ENCODE measurements at places on chromosomes 16 and 17. TPM values are rescaled to one million over a fixed set of nuclear protein-coding genes. Genes with fewer than 3 reads are reported as not detected.

Gene TNK1
- under 0.01 TPM for total RNA-seq

Gene SALL1
- total RNA-seq, result under 0.01 TPM

Gene CKLF
- 115 TPM for total RNA-seq

Gene TSPAN10
- 0.58 TPM for total RNA-seq

Gene TBC1D3K
- not detected for total RNA-seq

Gene RASD1
- 1.7 TPM for total RNA-seq

Gene TMEM92
- total RNA-seq, result not detected

Gene ITGAD
- not detected for total RNA-seq

Gene OTOP2
- not detected for total RNA-seq

Gene NECAB2
- total RNA-seq, result not detected

Gene NAGS
- 0.96 TPM for total RNA-seq

Gene FOXJ1
- not detected for total RNA-seq

Gene RAB26
- 0.58 TPM for total RNA-seq

Gene KARS1
- 196 TPM for total RNA-seq

Gene TXNL4B
- 6.9 TPM for total RNA-seq

Gene KRT20
- total RNA-seq, result not detected

Gene ADAD2
- total RNA-seq, result not detected

Gene GID4
- total RNA-seq, result 5.4 TPM

Gene RAB11FIP3
- 12.8 TPM for total RNA-seq

Gene MYH13
- not detected for total RNA-seq

Gene INCA1
- total RNA-seq, result 0.28 TPM

Gene ABCA5
- total RNA-seq, result 29.3 TPM

Gene NT5M
- 2.5 TPM for total RNA-seq

Gene TEX19
- not detected for total RNA-seq

Gene PRSS22
- under 0.01 TPM for total RNA-seq

Gene OR1E2
- not detected for total RNA-seq

Gene TOM1L1
- total RNA-seq, result 15.5 TPM

Gene NKD1
- not detected for total RNA-seq

Gene CD300H
- not detected for total RNA-seq

Gene PRR35
- total RNA-seq, result not detected

Gene TEKT1
- not detected for total RNA-seq

Gene PAGR1
- 12.7 TPM for total RNA-seq

Gene CORO7
- total RNA-seq, result 7.9 TPM

Gene AATF
- total RNA-seq, result 27.9 TPM

Gene STH
- total RNA-seq, result not detected

Gene KCNJ16
- total RNA-seq, result 0.38 TPM

Gene P2RX1
- total RNA-seq, result 0.38 TPM

Gene HNF1B
- total RNA-seq, result 0.19 TPM

Gene KRT39
- total RNA-seq, result 0.28 TPM

Gene NLRC3
- total RNA-seq, result 0.19 TPM

Gene KRT40
- not detected for total RNA-seq

Gene TMEM238L
- total RNA-seq, result not detected

Gene ZNF597
- 2.7 TPM for total RNA-seq

Gene CNGB1
- not detected for total RNA-seq

Gene CTRL
- 0.96 TPM for total RNA-seq

Gene PLCD3
- total RNA-seq, result 7.9 TPM

Gene ERCC4
- total RNA-seq, result 7.6 TPM

Gene BRCA1
- total RNA-seq, result 5.4 TPM

Gene EFCAB13
- total RNA-seq, result 5.8 TPM

Data from regular cardiac myocyte (primary cell).